ENCODE measurements at places on chromosomes 12 and 14.

- DNase-seq, result no peak
These were observed 277.4 kb upstream of the GRIP1 start for GRCh38 chr12:66956300-66956699.

DNA sequence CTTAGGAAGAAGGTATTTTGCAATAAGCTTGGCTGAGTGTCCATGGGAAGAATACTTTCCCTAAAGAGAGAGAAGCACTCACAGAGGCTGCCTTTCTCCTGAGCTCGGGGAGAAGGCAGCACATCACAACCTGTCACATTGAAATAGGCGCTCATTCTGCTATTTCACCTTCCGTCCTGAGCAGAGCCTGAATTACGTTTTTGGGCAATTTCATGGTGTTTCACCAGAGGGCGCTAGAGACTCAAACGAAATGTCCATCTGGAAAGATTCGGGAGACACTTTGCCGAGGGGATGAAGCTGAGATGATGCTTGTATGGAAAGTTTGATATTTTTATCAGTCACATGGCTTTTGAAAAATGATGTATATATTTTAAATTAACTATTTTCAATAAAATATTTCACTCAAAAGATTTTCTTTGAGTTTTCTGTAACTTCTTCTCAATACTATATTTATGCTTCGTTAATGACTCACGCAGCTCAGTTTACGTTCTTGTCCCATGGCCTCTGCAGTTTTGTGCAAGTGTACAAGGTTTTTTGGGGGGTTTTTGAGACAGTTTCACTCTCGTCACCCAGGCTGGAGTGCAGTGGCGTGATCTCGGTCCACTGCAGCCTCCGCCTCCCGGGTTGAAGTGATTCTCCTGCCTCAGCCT lies 17.4 kb upstream of the B4GALNT3 start:
- DNase-seq, result no peak

GRCh38 chr12:30622509-30622908 lies 73.2 kb downstream of the IPO8 start:
- DNase-seq, result no peak

- DNase-seq, result no peak
These were observed 166.4 kb downstream of the SLC15A4 start for GRCh38 chr12:128657378-128657777.
